ENCODE measurements at places on chromosomes 5 and 9.

DNA sequence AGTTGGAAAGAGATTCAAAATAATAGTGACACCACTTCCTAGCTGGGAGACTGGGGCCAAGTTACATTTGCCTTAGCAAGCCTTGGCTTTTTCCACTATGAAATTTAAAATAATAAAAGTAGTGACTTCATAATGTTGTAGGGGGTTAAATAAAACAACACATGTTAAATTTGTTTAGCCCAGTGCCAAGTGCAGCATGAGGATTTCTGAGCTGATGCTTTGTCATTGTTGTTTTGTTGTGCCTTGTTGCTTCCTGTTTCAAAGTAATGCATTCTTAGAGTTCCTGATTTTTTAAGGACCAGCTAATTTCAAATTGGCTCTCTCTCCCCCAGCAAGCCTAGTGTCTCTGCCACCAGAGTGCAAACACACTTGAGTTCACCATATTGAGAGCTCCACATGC is 270.7 kb upstream of the PAPPA start:
- DNase-seq: no peak

GRCh38 chr9:278651-279050 is 64.0 kb downstream of the DOCK8 start:
- peak; percentile 22 for DNase-seq

DNA sequence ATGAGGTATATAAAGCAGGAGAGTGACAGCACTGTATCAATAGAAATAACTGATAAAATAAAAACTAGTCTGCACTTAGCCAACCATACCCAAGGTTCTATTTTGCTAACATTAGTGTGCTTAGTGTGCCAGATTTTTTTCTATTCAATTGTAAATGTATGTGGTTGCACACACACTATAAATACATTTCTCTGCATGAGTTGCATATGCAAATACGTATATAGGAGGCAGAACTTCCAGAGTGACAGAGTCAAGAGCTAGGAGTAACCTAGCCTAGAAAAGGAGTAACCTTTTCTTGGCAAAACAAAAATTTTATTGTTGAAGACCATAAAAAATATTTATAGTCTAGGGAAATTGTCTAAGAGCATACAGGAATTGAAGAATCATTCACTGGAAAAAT is 461.6 kb downstream of the GABRG2 start:
- no peak for DNase-seq

DNA sequence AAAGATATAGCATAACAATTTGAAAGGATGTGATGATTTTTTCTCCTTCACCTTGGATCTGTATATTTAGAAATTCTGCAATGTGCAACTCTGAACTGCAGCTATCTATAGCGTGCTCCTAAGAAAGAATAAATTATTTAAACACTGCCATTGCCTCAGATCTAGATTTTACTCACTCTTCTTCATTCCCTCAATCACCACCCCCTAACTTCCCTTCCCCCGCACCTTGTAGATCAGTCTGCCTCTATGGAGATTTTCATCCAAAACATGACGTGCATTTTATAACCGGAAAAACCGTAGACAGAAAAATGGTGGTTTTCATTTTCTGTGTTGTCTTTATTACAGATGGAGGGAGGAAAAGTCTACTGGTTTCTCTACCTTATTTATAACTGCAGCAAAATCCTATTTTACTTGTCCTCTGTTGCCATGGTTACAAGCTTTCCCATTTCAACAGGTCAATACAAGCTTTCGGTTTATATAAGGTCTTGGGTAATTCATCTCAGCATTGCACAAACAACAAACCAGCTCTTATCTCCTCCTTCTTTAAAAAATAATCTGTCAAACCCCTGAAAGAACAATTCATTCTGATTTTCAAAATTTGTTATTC is 480.0 kb downstream of the TAF11L14 start:
- no peak for DNase-seq

- DNase-seq: no peak
These were observed 816.1 kb upstream of the C9orf72 start for GRCh38 chr9:28389411-28389810.

DNA sequence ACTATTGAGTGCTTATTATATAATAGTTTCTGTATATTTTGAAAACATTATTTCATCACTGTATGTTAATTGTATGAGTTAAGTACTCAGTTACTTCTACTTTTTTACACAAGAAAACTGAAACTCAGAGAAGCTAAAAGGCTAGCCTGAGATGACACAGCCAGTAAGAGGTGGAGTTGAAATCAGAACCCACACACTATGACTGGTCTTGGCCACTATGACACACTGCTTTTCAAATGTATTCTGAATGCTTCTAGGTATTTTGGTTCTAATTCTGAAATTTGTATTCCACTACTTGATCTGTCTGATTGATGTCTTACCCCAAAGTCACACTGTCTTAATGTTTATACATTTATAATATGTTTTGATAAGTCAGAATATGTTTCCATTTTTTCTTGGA is 181.8 kb downstream of the ZDHHC21 start:
- peak; percentile 23 for DNase-seq

DNA sequence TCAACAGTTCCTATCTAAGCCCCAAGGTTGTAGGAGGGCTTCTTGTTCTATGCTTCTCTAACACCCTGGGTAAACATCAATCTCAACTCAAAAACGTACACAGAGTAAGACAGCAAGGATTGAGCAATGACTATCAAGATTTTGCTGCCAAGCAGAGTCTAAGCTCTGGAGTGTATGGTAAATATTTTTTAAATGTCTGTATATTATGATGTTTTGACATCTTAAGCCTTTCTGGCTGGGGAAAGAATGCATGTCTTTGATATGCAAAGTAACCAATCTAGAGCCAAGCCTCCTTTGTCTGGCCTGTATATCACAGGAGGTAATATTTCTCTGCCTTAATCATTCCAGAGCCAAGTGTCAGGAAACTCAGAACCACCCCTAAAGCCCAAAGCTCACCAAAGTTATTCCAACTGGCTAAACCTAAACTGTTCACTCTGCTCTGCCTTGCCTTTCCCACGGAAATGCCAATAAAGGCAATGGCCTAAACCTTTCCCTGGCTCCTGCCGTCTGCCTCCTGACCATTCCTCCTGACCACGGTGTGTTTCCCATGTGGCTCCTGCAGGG is 45.2 kb downstream of the YIPF5 start:
- no peak for DNase-seq

DNA sequence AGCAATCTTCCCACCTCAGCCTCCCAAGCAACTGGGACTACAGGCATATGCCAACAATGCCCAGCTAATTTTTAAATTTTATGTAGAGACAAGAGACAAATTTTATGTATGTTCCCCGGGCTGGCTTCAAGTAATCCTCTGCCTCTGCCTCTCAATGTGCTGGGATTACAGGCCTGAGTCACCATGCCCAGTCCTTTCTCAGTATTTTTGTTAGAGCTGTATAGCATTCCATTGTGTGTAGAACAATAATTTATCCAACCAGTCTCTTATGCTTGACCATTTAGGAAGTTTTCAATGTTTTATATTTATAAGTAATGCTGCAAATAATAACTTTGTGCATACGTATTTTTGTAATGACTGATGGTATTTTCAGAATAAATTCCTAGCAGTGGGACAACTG is 38.9 kb upstream of the CTXN3 start:
- no peak for DNase-seq

Data from GM13976 (cell line).